ENCODE measurements at places on chromosomes 16 and 17.

- DNase-seq = no peak
Measured at GRCh38 chr17:6392609-6393350, 42.1 kb downstream of the AIPL1 start.

GRCh38 chr16:81445143-81445961 lies 744 bp downstream of the CMIP start:
- DNase-seq = no peak

DNA sequence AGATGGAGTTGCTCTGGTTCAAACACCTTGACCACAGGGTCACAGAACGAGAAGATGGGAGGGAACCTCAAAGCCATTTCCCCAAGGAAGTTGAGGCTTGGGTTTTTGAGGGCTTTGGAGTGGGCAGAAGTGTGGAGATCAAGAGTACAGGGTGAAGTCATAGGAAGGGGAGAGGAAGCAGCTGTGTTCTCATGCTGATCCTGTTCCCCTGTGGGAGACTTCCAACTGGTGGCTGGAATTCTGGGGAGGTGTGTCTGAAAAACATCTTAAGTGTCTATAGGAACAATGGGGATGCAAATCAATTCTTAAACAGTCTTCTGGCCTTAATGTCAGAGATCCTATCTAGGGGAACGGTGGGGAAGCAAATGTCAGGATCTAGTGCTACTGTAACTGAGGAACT lies 38.8 kb upstream of the HSBP1 start:
- no peak for DNase-seq

DNA sequence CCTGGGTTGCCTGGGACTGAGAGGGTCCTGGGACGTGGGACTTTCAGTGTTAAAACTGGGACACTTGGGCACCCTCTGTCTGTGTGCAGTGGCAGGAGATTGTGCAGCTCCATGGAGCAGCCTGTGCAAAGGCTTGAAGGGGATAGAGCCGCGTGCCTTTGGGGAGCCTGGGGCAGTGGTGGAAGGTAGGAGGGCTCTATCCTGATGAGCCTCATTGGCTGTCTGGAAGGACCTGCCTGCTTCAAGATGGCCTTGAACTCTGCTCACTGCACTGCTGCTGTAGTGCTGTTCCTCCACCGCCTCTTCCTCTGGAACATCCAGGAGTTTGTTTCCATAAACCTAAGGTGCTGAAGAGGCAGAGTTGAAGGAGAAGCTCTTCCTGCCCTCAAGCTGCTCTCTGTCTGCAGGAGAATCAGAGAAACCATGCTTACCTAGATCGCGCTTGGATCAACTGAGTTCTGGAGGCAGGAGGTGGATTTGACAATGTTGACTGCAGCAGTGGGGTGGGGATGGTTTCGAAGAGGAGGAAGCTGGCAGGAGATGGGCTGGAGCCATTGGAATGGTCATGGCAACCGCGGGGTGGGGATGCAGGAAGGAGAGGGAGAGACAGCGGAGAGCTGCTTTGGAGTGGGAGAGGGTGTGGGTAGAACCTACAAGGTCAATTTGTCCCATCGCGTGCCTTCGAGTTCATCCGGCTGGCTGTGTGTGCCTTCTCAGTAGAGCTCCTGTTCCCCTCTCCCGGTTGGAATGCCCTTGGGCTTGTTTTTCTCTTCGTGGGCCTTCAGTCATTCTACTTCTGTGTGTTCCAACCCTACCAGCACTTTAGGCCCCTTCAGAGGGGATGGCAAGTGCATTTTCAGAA lies 3.7 kb downstream of the RMI2 start:
- no peak for DNase-seq

DNA sequence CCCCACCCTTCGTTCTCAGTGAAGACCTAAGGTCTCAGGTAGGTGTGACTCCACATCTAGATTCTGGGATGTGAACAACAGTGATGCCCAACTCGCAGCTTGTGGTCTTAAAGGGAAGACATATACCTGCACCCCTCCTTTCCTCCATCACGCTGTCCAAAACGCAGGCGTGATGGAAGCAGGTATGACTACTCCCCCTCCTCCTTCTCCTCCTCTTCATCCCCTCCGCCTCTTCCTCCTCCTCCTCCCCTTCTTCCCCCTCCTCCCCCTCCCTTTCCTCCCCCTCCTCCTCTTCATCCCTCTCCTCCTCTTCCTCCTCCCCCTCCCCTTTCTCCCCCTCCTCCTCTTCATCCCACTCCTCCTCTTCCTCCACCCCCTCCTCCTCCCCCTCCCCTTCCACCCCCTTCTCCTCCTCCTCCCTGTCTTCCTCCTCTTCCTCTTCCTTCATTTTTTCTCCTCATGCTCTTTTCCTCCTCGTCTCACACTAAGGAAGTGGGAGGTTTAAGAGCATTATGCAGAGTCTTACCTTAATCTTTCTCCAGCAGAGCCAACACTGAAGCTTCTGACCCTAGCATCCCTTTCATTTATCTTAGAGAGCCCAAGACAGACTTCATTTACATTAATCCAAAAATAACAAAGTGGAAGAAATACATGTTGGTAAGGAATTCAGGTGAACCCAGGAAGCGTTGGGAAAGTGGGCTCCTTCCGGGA lies 352.5 kb downstream of the FOXL1 start:
- DNase-seq = no peak

Data from fibroblast of gingiva (primary cell).